ENCODE measurements at places on chromosomes 3 and 15.
A peak's percentile ranks its signal among the peaks of the same experiment; 100 is the strongest.

- DNase-seq, result no peak
Observed at GRCh38 chr3:30319713-30320112, 286.7 kb upstream of the TGFBR2 start.

DNA sequence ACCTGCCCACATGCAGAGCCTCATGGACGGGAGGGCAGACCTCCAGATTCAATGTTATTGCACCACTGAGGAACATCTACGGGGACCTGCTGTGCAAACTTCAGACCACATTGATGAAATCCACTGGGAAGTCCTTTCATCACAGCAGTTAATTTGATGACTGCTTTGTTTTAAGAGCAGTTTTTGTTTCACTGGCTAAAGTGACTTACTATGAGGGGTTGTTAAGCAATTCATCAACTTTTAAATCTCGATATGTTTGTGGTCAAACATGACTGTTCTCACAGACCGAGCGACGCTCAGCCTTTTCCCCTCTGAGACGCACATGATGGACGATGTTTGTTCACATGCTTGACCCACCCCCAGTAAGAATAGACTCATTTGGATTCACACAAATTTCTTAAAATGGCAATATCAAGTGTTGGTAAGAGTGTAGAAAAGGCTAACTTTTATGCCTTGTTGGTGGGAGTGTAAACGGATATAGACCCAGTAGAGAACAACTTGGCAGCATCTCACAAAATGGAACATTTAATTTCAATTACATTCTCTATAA, 35.9 kb upstream of the IREB2 start:
- no peak for DNase-seq

- no peak for DNase-seq
Observed at GRCh38 chr3:54222316-54222715, 100.0 kb downstream of the CACNA2D3 start.

DNA sequence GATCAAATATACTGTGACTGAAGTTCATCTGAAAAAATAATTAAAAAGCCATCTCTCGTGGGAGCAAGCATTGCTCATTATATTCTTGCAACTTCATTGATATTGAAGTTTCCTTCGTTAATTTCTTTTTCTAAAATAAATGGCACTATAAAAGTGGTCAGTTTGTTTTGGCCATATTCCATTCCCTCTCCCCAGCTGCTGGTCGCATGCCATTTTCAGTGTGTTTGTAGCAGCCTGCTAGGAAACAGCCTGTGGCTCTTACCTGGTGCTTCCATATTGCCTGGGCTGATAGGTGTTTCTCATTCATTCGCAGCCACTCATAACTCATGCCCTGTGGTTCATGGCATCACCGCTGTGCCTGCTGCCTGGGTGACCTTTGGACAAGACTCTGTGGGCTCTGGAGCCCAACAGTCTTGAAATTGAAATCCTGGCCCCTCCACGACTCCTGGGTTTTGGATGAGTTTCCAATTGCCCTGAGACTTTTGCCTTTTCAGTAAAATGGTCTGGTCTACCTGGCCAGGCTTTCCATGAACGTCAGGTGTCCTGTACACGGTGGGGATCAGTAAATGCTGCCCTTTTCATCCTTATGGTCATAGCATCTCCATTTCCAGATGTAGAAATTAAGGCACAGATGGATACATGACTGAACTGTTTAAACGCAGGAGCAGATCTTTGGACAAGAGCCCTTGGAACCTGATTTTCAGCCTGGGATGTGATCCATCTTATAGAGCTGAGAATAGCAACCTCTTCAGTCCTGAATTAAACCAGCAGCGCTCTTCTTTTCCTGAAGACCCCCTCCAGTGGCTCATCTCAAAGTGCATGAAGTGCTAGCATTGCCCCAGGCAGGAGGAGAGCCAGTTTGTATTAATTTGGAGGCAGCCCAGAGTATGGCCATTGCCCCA, 69.4 kb downstream of the SLCO3A1 start:
- DNase-seq, result no peak

DNA sequence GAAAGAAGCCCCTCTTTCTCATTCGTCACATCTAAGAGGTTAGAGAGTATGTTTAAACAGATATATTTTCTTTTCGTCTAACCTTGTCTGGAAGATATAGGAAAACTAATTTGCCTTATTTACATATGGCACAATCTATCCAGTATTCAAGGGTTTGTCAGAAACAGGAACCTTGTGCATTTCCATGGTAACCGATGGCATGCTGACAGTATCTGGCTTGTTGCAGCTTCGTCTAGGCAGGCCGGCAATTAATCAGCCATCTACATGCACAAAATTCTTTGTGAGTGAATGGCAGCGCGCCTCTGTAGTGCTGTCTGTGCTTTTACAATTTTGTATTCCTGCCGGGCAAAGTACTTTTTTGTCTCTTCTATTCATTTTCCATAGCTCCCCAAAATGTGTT, 294.0 kb upstream of the SOX2 start:
- DNase-seq, result no peak

DNA sequence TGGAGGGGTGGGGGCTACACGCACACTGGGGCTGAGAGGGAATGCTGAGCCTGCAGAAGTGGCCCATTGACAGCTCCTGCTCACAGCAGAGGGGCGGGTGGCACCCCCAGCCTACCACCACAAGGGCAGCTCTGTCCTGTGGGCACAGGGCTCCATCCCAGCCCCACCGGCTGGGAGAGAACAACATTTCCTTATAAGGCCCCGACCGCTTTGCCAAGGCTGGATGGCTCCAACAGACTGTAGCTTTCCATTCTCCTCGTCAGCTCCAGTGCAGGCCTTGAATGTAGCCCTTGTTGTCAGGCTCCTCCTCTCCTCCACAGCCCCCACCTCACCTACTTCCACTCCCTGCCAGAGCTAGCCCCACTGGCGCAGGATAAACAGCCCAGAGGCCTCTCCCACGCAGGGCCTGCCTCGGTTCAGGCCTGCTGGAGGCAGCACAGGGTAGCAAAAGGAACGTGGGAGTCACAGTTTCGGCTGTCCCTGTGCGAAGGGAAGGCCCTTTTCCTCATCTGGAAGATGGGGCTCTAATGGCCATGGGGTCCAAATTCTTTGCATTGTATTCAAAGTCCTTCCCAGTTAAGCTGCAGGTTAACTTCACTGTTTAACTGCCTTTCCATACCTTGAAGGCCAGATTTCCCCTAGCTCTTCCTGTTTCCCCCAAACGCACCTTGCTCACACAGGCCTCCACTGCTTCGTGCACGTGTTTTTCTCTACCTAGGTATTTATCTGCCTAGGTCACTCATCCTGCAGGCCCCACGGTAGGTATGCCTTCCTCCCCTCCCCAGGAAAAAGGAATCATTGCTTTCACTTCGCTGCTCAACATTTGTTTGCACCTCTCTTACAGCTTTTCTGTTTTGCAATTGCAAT, 101.6 kb upstream of the LPP start:
- DNase-seq, result peak; percentile 96

DNA sequence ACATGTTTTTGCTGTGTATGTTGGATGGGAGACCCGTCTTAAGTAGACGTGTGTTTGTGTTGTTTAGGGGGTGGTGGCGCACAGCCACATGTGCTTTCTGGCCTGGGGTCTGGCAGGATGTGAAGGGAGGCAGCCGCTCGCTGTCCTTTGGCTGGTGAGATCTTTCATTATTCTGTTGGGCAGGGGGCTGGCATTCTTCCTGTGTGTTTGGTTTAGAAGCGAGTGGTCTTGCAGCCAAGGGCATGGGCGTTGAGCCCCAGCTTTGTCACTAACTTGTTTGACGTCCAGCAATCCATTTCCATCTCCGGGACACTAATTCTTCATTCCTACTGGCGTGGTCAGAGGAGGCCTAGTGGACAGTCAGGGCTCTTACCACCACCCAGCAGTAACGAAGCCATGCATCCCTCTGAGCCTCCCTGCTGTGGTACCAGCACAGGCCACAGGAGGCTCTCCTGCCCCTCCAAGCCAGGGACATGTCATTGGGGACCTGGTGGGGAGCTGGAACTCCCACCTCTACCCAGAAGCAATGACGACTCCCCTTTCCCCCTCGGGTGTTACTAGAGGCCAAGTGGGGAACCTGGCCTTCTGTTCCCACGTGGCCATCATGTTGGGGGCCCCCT, 10.7 kb downstream of the THSD4 start:
- no peak for DNase-seq

- DNase-seq, result no peak
Observed at GRCh38 chr3:142353571-142353970, 94.3 kb downstream of the XRN1 start.

- no peak for DNase-seq
Observed at GRCh38 chr3:27171113-27171512, 198.1 kb downstream of the NEK10 start.

All from ascending aorta (tissue), 2 donors.